ENCODE measurements at places on chromosomes 2 and 18.

DNA sequence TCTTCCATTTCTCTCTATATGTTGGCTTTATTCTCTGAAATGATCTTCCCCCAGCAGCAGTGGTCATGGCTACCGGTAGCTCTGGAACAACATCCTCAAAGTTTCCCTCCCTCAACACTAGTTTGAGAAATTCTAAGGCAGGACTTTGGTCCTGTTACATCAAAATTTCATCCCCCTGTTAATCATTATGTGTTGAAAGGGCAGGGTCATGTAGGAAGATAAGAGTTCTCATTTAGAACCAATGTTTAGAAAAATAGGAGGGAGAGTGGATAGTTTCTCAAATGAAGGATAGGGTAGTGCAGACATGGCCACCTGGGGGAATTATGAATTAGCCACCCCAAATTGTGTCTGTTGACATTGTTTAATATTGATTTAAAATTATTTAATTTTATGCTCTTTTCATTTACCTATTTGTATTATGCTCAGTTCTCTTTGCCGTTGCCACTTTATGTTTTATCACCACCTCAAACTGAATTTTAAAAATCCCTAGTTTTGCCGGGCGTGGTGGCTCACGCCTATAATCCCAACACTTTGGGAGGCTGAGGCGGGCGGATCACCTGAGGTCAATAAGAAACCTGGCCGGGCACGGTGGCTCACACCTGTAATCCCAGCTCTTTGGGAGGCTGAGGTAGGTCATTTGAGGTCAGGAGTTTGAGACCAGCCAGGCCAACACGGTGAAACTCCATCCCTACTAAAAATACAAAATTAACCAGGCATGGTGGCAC, 22.3 kb downstream of the EML4 start:
- DNase-seq: no peak

- no peak for DNase-seq
These were observed 182.8 kb downstream of the DNER start for GRCh38 chr2:229531594-229531993.

DNA sequence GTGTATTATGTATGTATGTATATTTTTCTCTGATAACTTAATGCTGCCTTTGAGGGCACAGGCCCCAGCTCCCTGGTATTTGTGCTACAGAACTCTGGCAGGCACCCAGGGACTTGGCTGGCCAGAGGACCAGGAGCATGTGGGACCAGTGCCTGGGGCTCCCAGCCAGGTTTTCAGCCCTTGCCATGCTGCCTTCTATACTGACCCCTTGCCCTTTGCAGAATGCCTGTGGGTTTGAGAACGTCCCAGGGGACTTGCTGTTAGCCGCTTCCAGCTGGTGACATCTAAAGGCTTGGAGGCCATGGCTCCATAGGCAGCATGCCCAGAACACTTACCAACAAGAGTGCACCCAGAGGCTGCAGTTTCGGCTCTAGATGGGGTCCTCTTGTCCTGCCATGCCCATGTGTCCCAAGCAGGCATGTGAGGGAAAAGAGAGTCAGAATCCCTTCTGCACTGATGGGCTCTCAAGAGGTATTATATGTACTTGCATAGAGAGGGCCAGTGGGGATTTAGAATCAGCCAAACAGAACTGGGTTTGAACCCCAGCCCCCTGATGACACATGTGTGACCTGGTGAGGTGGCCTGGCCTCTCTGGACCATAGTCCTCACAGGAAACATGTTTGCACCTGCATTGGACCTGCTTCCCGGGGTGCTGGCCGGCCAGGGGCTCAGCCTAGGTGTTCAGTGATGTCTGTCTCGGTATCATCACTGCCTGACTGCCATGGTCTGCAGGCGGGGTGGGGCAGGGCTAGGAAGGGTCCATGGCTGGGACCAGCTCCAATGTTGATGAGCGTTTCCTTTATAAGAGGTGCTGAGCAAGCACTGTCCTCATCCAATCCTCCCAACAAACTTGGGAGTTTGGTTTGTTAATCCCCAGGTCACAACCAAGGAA, 119.2 kb upstream of the FHL2 start:
- DNase-seq: peak; percentile 77

DNA sequence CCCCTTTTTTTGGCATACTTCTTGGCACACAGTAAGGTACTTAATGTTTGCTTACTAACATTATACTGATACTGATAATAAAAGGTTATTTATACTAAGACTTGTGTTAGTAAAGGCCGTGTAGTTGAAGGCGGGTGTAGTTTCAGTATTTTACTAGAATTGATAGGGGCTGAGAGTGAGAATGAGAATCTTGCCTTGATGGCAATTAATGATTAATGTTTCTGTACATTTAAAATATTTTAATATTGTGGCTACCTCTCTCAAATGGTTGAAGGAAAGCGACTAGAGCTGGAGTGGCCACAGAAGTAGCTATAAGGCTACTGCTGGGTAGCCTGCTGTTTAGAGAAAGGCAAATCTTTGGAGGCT, 29.3 kb downstream of the PELI1 start:
- no peak for DNase-seq

DNA sequence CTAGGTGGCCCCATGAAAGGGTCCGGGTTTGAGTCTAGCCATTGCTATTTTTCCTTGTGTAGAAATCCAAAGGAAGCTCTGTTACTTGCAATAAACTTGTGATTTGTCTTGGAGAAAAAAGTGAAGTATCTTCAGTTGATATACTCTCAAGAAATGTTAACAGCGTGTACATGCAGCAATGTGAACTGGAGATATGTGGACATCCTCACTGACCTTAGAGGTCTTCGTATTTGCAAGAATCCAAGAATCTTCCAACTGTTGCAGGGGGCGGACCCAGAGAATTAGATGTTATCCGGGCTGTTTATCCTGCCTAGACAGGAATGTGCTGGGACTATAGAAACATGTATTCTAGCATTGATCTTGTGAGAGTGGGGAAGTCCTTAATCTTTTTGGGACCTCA, 187.6 kb downstream of the KCNS3 start:
- DNase-seq: no peak

- no peak for DNase-seq
These were observed 178.3 kb downstream of the TRIB2 start for GRCh38 chr2:12895017-12895416.

- no peak for DNase-seq
These were observed 261.8 kb downstream of the ZEB2 start for GRCh38 chr2:144258154-144258553.

DNA sequence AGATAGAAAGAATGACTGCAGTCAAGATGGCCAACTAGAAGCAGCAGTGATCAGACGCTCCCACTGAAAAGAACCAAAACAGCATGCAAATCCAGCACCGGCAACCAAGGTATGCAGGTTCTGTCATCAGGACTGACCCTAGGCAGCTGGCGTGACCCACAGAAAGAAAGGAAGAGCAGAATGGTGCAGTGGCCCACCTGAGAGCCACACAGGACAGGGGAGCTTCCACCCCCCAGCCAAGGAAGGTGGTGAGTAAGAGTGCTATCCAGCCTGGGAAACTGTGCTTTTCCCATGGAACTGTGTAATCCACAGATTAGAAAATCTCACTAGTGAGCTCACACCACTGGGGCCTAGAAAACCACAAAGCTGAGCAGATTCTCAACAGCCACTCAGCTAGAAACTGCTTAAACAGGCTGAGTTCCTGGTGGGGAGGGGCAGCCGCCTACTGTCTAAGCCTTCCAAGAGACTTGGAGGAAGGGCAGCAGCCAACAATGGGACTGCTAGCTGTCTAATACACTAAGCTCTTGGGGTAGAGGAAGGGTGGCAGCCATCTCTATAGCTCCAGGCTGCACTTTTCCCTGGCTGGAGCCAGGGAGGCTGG, 127.9 kb downstream of the EVA1A start:
- peak; percentile 86 for DNase-seq

GRCh38 chr2:132668987-132669907, 758 bp downstream of the LYPD1 start:
- peak; percentile 69 for DNase-seq

DNA sequence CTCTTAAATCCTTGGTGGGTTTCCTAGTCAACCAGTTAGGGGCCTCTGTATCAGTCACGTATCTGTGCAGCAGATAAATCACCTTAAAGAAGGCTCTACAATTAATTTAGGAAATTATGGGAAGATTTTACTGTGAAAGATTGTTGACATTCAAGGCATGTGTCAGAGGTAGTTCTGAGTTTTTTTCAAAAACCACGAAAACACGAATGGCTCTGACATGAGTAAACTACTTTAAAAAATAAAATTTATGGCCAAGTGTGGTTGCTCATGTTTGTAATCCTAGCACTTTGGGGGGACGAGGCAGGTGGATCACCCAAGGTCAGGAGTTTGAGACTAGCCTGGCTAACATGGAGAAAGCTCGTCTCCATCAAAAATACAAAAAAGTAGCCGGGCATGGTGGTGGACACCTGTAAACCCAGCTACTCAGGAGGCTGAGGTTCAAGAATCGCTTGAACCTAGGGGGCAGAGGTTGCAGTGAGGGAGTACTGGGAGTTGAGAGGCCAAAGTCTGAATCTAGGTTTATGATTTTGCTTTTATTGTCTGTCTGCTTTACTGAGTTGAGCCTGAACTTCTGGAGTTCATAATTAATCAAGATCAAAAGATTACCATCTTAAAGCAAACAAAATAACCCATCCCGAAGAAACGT, 77.1 kb downstream of the SPRED2 start:
- DNase-seq: no peak

- DNase-seq: peak; percentile 19
These were observed 57.8 kb downstream of the ADD2 start for GRCh38 chr2:70710038-70710690.

DNA sequence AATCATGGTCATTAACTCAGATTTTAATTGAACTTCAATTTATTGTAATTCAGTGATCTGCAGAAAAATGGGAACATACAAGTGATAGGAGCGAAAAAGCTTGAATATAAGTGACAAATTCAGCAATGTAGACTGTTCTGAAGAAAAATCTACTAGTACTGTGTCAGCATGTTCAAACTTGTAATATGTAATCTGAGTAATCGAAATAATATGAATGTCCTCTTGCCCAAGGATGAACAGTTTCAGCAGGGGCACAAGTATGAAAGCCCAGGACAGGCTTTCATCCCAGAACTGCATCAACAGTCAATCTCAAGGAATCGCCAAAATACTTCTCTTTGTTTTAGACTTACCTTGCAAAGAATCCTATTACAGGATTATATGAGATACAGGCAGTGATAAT, 1110.5 kb downstream of the LRP1B start:
- no peak for DNase-seq

- peak; percentile 52 for DNase-seq
These were observed 4.5 kb upstream of the MAP3K2 start for GRCh38 chr2:127392133-127392827.

DNA sequence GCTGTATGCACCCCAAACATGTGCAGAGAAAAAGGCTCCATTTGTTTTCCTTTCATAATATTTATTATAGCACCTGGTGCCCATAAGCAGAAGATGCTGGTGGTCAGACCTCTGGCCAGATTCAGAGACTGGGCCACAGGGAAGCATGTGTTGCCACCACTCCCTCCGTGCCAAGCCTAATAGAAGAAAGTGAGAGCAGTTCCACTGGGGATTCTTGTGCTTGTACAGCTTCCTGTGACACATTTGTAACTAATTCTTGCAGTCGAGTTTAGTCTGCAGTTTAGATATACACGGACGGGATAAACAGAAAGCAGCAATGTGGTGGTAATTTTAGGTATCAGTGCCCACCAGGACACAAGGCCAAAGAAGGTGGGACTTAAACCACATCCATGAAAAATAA, 135.4 kb upstream of the PIEZO2 start:
- no peak for DNase-seq

DNA sequence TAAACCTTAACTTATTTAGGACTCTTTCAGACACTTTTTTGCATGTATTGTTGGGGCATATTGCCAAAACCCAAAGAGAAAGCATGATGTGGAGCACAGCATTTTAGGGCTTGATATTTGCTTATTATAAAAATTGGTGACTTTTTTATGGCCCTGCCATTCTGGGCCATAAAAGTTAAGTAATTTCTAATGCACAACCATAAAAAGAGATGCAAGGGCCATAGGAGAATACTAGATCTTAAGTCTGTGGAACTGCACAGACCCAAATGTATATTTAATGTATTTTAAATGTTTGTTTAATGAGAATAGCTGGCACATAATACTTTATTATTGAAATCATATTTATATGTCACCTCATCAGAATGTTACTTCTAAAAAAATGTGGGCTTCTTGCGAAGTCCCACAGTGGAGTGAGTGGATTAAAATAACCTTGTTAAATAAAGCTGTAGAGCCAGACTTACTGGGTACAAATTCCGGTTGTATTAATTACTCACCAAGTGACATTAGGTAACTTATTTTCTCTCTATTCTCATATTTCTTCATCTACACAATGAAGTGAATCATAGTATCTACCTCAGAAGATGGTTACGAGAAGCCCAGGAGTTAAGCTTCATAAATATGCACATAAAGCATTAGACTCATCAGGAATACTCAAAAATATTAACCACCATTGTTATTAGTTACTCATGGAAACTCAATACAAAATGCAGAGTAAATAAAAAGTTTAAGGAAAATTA, 52.2 kb downstream of the HNMT start:
- no peak for DNase-seq

DNA sequence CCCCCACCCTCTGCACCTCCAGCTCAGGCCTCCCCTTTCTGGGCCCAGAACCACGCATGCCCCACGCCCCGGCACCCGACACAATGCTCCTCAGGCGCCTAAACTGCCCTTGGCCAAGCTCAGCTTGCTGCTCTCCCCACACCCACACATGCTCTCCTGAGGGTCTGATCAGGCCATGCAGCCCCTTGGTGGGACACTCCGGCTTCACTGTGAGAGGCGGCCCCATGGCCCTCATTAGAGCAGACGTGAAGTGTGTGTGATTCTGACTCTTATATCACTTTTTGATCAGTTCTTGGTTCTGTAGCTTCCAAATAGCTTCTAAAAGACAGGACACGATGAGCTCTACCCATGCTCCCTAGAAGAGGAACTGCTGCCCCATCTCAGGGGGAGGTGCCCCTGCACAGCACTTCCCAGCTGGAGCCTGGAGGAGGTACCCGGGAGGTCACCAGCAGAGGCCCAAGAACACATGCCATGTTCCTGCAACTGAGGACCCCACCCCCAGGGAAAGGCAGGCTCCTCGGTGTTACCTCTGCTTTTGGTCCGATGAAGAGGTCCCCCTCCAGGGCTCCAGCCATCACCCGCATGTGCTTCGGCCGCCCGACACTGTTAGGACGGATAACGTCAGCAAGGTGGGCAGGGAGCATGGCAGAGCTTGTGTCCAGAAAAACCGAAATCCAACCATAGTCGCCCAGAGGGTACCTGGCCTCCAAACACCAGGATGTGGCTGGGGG, 3.6 kb downstream of the ACTR1B start:
- no peak for DNase-seq
